Colonic mucosa (tissue), 4 donors: ENCODE measurements at places on chromosomes 12 and 14.

DNA sequence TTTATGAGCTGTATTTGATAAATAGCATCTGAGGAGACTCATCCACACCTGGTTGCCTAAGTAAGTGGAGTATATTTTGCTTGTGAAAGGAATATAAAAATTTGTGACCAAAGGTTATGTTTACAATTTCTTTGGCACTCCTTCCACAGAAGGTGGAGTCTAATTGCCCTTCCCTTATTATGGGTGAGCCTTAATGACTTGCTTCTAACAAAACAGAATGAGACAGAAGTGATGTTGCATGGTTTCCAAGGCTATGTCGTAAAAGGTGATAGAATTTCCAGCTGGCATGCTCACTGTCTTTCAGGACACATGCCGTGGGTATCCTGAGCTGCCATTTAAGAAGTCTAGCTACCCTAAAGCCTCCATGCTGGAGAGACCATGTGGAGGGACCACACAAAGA is 116.8 kb upstream of the ABCD2 start:
- peak; percentile 22 for DNase-seq

- DNase-seq, result no peak
These were observed 91.4 kb downstream of the FAR2 start for GRCh38 chr12:29240441-29240840.

- peak; percentile 81 for DNase-seq
These were observed 133.5 kb upstream of the HIF1A start for GRCh38 chr14:61561657-61562276.

DNA sequence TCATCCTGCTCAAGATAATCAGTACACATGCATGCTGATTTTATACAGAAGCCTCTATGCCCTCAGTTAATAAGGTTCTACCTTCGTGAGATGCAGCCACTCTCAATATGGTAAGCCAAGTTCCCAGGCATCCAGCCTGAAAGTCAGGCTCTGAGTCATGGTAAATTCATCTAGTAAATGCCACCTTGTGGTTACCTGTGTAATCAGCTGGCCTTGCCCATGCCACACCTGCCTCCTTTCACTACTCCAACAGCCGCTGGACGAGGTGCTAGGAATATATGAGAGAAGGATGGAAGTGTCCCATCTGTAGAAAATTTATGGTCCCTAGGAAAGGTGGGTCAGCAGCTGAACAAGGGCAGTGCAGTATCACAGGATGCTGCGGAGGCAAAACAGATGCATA is 207.3 kb downstream of the SSPN start:
- peak; percentile 56 for DNase-seq
